ENCODE measurements at places on chromosomes 13 and 19.

DNA sequence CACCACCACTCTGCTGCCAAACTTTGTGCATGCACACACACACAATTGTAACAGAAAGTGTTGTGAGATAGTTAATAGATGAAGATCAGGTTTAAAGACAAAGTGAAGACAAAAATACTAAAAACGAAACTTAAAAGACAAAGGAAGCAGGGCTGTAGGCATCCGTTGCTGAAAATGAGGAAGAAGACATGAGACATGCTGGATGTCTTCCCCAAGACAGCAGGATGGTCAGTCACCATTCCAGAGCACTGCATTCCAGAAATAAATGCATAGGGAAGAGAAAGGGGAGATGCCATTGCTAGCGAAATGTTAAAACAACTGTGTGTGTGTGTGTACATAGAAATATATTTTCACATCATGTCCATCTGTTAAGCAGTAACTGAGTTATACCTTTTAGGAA is 520.1 kb downstream of the SUCLA2 start:
- no peak for DNase-seq

GRCh38 chr19:43594710-43595604 is 977 bp downstream of the IRGQ start:
- DNase-seq, result peak; percentile 33

DNA sequence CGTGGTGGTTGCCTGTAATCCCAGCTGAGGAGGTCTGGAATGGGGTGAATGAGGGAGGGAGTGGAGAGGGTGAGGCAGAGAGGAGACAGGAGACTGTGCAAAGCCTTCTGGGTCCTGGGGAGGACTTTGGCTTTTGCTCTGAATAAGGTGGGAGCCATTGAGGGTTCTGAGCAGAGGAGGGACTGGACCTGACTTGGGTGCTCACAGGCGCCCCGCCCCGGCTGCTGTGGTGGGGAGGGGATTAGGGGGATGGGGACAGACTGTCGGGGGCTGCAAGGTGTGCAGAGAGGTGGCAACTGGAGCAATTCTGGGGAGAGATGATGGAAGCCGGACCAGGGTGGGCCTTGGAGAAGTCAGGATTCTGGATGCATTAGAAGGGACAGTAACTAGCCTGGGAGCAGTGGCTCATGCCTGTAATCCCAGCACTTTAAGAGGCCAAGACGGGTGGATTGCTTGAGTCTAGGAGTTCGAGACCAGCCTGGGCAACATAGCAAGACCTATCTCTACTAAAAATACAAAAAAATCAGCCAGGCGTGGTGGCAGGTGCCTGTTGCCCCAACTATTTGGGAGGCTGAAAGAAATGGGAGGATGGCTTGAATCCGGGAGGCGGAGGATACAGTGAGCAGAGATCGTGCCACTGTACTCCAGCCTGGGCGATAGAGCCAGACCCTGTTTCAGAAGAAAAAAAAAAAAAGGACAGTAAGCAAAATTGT is 16.1 kb upstream of the NANOS3 start:
- no peak for DNase-seq

GRCh38 chr13:30806784-30807183 is 71.4 kb downstream of the ALOX5AP start:
- DNase-seq, result no peak

DNA sequence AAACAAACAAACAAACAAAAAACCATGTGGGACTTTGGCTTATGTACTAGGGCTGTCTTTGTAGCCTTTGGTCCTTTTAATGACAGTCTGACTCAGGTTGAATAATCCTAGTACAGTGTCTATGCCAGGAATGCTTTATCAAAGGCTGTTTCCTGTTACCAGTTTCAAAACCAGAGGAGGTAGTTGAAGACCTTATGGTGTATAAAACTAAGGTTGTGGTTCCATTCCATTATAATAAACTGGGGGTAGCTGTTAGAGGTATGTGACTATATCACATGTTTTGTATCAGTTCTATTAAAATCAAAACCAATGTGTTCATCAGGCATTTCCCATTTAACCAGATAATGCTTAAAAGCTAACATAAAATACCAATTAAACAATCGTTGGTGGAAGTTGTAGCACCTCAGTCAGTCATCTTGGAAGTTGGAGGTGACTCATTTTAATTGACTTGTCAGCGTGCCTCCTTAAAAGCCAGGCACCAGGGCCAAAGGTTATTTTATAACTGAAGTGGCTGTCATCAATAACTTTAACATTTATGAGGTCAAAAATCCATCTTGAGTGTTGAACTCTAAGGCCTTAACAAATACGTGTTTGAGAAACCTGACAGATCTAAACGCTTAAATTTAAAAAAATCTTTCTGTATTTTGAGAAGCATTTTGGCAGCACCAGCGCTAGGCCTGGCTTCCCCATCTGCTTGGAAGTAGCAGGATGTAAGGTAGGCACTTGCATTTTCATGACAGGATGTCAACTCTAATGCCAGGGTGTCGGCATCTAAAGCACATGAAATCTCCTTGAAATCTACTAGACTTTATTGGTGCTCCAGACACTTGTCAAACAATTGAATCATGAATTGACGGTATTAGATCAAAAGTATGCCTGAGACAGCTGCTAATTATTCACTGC is 162.5 kb downstream of the LMO7 start:
- no peak for DNase-seq

- no peak for DNase-seq
Measured at GRCh38 chr19:49359851-49360820, 2.1 kb downstream of the TEAD2 start.

DNA sequence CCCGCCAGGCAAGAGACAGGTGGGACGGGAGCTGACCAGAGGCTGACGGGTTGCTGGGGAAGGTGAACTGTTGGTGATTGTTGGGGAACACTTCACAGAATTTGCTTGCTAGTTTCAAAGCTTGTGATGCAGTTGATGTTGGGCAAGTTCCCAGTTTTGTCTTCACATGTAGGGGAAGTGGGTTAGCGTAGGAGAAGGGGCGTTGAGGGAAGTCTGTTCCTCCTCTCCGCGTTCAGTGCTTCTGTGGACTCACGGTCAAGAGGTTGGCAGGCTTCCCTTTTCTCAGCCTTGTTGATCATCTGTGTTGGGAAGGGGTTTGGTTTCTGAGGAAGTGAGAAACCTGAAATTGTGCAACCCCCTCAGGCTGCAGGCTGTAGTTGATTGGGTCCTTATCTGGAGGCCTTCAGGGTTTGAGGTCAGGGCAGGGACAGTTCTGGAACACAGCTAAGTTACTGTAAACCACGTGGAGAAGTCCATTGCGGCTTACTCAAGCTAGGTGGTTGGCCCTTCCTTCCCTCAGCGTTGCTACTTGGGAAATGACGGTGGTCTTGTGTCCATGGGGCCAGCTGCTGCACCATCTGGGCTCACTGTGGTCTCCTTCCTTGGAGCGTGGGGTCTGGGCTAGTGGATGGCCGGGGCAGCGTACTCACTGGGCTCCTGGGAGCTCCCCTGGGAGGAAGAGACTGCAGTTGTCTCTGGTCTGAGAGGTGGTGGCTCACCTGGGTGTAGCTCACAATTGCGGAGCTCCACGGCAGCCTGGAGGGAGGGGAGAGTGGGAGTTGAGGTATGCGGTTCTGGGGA is 7.5 kb downstream of the RPS9 start:
- peak; percentile 72 for DNase-seq

- DNase-seq, result no peak
Measured at GRCh38 chr19:2770055-2771013, 12.7 kb downstream of the SGTA start.

DNA sequence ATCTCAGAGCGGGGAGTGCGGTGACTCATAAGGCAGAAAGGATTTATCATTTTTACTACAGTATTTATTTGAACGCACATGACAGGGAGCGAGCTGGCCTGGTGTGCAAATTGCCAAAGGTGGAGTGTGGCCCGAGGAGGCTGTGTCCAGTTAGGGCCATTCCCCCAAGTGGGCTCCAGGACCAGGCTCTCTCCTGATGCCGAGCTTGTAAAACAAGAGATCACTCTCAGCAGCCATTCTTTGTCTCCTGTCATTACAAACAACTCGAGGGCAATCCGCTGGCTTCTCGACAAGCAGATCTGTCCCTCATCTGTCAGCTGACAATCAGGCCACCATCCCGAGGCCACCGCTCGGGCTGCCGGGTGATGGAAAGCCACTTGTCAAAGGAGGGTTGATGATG is 418.9 kb downstream of the ZNF536 start:
- no peak for DNase-seq

GRCh38 chr19:45455707-45456499 is 11.9 kb upstream of the FOSB start:
- no peak for DNase-seq

GRCh38 chr19:41533671-41534215 is 42.2 kb upstream of the CEACAM21 start:
- no peak for DNase-seq

DNA sequence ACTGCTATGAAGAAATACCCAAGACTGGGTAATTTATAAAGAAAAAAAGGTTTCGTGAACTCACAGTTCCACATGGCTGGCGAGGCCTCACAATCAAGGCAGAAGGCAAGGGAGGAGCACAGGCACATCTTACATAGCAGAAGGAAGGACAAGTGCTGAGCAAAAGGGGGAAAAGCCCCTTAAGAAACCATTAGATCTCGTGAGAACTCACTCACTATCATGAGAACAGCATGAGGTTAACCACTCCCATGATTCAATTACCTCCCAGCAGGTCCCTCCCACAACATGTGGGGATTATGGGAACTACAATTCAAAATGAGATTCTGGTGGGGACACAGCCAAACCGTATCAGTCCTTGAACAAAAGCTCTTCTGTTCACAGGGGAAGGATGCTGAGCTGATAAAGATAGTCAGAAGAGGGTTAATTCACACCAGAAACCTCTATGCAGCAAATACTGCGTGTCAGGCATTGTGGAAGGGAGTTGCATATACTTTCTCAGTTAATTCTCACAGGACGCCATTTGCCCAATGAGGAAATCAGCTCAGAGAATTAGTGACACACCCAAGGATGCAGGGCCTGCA is 246.2 kb downstream of the FOXO1 start:
- no peak for DNase-seq

DNA sequence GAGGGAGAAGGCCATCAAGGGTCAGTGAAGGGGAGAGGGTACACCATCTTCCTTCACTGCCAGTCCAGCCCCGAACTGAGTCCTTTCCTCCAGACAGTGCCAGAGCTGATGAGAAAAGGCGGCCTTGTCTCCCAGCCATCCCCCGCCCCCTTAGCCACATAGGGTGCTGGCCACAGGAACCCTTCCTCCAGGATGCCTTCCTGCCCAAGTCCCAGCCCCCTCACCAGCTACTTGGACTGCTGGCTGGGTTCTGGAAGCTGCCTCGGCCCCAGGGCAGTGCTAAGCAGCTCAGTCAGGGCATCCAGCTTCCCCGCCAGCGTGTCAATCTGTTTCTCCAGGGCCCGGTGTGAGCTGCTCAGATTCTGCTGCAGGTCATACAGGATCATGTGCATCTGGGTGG is 12.6 kb upstream of the SMG9 start:
- no peak for DNase-seq

- DNase-seq, result no peak
Measured at GRCh38 chr13:45133396-45134118, 13.2 kb downstream of the GTF2F2 start.

GRCh38 chr19:48381178-48381950 is 10.0 kb downstream of the KDELR1 start:
- DNase-seq, result no peak

DNA sequence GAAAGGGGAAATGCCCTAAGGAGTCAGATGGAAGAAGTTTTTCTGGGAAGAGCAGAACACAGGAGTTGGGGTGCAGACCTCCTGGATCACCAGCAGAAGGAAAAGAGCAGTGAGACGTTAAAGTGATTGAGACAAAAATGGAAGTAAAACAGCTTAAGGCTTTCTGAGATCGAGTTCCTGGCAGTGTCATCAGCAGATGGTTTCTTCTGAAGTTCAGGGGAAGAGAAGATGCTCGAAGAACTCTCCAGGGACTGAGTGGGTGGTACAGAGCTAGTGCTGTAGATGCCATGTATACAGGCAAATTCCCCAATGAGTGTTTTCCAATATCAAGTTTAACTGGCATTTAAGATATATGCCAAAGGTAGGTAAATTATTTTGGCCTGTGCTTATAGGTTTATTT is 272.2 kb upstream of the KLF12 start:
- no peak for DNase-seq

GRCh38 chr13:43232873-43233265 is 209.5 kb downstream of the DNAJC15 start:
- no peak for DNase-seq

GRCh38 chr19:1863638-1864479 is 480 bp upstream of the KLF16 start:
- no peak for DNase-seq

- DNase-seq, result no peak
Measured at GRCh38 chr13:42821437-42821836, 40.1 kb downstream of the FAM216B start.

DNA sequence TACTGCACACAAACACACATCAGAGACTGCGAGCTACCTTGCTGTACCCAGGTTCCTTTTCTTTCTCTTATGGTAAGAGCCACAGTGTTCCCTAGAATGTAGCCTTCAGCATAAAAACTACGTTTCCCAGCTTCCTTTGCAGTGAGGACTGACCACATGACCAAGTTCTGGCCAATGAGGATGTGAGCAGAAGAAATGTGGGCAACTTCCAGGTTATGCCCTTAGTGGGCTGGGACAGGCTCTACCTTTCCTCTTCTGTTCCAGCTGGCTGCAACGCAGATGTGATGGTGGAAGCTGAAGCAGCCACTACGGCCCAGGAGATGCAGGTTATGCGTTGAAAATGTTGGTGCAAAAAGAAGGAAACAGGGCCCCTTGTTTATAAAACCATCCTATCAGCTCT is 27.5 kb downstream of the VRK3 start:
- DNase-seq, result no peak

- no peak for DNase-seq
Measured at GRCh38 chr19:17075864-17076542, 426 bp downstream of the MYO9B start.

DNA sequence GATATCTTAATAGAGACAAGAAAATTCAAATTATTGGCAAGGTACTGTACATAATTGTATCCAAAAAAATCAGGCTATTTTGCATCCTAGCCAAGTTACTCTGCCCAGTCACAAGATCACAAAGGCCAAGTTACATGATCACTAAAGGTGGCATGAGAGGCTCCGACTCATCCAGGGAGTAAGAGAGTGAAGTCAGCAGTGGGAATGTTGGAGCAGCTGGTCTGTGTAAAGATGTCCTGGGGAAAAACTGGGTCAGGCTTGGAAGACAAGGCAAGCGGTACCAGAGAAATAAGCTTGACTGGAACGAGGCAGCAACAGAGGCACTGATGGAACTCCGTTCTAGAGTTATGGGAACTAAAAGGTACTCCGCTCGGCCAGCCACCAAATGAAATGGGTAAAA is 50.2 kb upstream of the PSG2 start:
- no peak for DNase-seq
